Fibroblast of lung (primary cell): ENCODE measurements at places on chromosomes 4 and X. TPM values are rescaled to one million over a fixed set of nuclear protein-coding genes. Genes with fewer than 3 reads are reported as not detected.

The ADH7 gene
- total RNA-seq, result 0.17 TPM in 1 of 2 replicates, not detected in the other

The BEND4 gene
- under 0.01 TPM in 1 of 2 replicates, not detected in the other for total RNA-seq

DNA sequence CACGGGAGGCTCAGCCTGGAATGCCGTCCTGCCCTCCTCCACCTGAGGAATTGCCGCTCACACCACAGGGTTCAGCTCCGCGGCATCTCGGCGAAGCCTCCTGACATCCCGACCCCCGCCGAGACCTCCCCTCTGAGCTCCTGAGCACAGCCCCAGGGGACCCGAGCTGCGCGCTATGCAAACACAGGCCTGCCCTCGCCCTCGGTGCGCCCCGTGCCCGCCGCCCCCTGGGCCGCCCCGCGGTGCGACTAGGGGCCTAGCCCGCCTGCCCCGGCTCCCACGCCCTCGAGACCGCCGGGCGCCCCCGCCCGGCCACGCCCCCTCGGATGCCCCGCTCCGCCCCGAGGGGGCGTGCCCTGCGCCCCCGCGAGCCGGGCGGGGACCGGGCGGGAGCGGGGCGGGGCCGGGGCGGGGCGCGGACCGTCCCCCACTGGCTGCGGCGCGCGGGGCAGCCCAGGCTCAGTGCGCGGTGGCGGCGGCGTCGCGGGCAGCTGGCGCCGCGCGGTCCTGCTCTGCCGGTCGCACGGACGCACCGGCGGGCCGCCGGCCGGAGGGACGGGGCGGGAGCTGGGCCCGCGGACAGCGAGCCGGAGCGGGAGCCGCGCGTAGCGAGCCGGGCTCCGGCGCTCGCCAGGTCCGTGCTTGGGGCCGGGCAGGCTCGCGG is at the start of gene FGFR3:
Gene FGFR3 (plus strand): TSS at position 462 of the 664 bp plus-strand sequence. CDS start 642 bp downstream, outside the sequence.
- no peak for DNase-seq

The IDH3G gene
- 37.8 and 44.6 TPM in 2 replicates for total RNA-seq
